NCI-H1694 treated with DMSO at 0.1 percent for 48 hours (cell line): ENCODE measurements at places on chromosomes 3 and 15.

- no peak for DNase-seq
Observed at GRCh38 chr3:121063628-121064027, 155.6 kb downstream of the STXBP5L start.

GRCh38 chr3:162437480-162437879 lies 940.9 kb downstream of the OTOL1 start:
- no peak for DNase-seq

- no peak for DNase-seq
Observed at GRCh38 chr3:13068269-13069010, 4.8 kb downstream of the IQSEC1 start.

DNA sequence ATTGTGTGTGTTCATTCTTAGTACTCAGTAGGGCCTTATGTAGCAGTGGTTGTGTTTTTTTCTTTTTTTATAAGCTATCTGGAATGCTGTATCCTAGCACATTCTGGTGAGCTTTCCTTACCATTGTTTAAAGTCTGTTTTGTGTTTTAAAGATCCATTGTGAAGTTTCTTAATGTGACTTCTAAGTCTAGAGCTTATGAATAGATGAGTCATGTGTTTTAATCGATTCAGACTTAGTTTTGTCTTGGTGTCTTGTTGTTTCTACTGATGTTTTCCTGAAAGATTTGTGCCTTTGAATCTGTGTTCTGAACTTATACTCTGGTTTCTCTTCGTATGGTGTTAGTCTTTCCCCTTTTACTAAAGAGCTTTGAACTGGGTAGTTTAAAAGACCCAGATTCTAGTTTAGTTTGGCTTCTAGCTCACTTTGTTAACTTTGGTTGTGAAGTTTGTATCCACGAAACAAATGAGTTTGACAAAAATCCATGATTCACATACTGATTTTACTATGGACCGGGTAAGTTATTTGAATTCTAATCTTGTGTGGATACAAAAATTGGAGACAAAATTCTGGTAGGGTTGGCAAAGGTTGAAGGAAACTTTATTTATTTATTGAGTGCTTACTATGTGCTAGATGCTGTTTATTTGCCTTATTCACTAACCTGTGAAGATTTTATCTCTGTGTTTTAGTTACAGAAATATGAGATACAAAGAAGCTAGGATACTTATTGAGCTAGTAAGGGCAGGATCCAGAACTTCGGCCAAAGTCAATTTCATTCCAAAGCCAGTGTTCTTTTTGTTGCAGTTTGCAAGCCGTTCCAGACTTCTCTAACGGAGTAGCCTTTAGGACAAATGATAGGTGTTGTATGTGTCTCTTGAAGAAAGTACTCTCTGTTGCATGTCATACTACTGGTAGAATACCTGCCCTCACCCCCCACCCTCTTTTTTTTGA lies 24.8 kb downstream of the AKAP13 start:
- no peak for DNase-seq

- no peak for DNase-seq
Observed at GRCh38 chr15:96612917-96613316, 282.4 kb downstream of the NR2F2 start.

DNA sequence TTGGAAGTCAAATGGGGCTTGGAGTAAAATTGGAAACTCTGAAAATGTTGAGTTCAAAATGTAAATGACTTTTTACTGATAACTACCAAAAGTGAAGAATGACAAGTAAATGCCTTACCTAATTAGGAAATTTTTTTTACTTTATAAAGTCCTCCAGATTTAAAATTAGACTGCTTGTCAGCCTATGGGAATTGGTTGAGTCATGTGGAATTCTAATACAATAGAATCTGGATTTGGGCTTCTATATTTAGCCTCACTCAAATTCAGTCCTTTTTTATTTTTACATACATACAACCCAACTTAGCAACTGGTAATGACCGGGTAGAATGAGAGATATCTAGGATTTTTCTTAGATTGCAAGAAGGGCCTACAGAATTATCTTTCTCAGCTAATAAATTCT lies 158.9 kb upstream of the CADPS start:
- no peak for DNase-seq

DNA sequence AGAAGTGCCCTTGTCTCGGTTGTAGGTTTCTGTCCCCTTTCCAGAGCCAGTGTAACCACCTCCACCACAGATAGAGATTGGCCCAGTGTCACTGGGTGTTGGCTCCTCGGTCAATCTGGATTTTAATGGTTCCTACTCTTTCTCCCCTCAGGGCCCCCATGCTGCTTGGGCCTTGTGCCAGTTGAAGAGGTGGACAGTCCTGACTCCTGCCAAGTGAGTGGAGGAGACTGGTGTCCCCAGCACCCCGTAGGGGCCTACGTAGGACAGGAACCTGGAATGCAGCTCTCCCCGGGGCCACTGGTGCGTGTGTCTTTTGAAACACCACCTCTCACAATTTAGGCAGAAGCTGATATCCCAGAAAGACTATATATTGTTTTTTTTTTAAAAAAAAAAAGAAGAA lies 75.2 kb downstream of the BOC start:
- DNase-seq, result no peak

DNA sequence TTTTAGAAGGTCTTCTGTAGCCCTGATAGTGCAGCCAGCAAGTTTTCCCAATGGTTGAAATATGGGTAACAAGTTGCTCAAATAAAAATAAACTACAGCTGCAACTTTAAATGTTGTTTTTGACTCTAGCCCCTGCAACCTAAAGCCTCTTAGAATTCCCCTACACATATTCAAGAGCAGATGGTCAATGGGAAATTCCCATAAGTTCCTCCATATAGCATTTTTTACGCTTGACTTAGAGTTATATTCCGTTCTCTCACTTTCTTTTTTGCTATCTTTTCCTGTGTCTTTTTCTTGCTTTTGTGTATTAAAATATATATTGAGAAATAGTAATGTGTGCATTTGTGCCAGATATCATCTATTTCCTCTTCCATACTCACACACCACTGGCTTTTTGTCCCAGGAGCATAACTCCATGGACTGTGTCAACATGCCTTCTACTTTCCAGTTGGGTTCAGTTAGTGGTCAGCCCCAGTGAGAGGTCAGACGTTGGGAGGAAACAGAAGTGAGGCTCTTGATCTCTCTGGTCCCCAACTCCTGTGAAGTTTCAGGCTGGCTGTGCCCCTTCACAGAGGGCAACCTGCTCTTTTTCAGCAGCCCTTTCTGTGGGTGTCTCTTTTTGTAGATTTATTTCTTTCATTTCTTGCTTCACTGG lies 63.3 kb upstream of the TP63 start:
- no peak for DNase-seq
